GM19239 (cell line): ENCODE measurements at places on chromosomes 2 and 18.
A peak's percentile ranks its signal among the peaks of the same experiment; 100 is the strongest.

- DNase-seq, result no peak
These were observed 1.2 kb downstream of the CNPPD1 start for GRCh38 chr2:219175486-219175885.

- peak; percentile 64 for DNase-seq
These were observed 60.5 kb upstream of the POMC start for GRCh38 chr2:25228848-25229278.

DNA sequence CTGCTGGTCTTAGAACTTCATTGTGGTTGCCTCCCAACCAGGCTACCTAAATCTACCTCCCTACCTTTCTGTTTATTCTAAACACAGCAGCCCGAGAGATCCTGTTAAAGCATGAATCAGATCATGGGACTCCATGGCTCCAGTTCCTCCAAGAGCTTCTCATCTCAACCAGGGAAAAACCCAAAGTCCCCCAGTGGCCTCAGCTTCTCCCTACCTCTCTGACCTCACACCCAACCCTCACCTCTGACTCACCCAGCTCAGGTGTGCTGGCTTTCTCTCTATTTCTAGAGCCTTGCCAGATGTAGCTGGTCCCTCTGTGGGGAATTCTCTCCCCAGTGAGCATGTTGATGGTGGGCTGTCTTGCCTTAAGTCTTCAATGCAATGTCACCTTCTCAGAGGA lies 93.8 kb upstream of the COPS8 start:
- no peak for DNase-seq

- DNase-seq, result no peak
These were observed 12.2 kb downstream of the DHRS9 start for GRCh38 chr2:169081551-169081950.

DNA sequence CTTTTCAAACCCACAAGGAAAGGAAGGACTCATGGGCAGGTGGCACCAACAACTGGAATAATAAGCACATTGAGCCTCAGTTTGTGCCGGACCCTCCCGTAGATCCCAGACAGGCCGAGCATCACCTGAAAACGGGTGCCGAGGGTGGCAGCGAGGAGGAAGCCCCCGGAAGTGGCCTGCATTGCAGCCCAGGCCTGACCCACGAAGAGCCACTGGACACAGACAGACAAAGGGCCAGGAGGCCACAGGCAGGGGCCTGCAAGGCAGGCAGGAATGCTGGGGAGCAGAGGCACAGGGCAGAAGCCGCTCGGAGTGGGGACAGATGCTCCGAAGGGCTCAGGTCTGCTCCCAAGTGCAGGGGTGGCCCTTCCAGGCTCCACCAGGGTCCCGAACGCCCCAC lies 31.7 kb downstream of the MTERF4 start:
- DNase-seq, result no peak

DNA sequence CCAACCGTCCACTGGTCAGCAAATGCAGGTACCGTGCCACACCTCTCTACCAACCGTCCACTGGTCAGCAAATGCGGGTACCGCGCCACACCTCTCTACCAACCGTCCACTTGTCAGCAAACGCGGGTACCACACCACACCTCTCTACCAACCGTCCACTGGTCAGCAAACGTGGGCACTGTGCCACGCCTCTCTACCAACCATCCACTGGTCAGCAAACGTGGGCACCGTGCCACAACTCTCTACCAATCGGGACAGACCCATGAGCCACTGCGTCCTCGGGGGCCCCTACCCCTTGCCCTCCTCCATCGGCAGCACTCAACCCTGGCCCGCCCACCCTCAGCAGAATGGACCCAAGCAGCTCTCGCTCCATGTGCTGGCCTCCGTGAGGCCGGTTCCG lies 226.4 kb upstream of the SALL3 start:
- DNase-seq, result no peak

DNA sequence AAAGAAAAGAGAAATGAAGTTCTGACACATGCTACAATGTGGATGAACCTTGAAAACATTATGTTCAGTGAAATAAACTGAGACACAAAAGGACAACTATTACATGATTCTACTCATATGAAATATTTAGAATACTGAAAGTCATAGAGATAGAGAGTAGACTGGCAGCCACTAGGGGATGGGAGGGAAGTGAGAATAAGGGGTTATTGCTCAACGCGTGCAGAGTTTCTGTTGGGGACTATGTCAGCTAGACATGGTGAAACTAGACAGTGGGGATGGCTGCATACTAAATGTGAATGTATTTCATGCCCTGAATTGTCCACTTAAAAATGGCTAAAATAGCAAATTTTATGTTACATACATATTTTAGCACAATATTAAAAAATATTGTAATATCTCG lies 108.7 kb upstream of the ATL2 start:
- peak; percentile 32 for DNase-seq

DNA sequence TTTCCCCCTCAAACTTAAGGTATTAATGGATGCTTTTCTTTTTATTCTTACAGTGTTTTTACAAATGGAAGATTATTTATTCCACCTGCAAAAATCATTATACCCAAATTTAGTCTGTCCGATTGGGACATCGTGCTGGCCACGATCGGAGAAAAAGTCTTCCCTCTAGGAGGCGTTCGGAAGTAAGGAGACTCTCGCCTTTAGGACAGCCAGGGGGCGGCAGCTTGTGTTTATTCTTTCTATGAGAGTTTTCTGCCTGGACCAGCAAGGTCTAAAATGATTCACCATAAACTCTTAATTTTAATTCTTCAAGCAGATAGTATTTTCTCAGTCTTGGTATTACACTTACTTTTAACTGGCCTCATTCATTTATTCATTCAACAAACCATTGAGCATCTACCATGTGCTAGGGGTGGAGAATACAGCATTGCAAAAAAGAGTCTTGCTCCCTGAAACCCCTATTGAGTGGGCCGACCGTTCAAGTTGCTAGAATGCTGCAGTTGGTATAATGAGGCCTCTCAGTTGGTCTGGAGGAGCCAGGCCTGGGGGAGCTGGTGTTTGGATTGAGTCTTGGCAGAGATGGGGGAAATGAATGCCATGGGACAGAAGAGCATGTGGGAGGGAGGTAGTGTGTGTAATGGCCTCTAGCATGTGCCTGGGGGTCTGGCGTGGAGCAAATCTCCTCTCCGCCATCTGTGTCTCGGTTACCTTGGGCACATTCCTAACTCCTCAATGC lies 38.7 kb downstream of the DCDC2C start:
- no peak for DNase-seq

- DNase-seq, result no peak
These were observed 7.9 kb upstream of the TMX3 start for GRCh38 chr18:68722821-68723220.

GRCh38 chr2:230925879-230926765 lies 1.1 kb upstream of the GPR55 start:
- DNase-seq, result no peak

GRCh38 chr2:1650085-1650872 lies 94.0 kb downstream of the PXDN start:
- no peak for DNase-seq

DNA sequence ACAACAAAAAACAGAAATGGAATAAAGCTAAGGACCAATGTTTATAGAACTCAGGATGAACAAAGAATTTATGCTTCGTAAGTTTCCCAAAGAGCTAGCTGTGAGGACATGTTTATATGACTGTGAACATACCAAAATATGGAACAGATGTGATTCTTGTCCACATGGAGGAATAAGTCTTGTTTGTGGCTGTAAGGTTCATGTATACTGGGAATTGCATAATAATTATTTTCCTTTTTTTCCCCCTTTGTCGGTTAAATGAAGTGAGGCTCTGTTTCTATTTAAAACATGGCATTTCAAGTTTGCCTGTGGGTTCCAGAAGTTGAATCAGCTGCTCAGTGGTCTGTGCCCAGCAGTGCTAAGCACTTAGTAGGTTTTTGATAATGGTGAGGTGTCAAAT lies 108.1 kb downstream of the FHOD3 start:
- no peak for DNase-seq

GRCh38 chr2:86333378-86333777 lies 4.0 kb downstream of the REEP1 start:
- no peak for DNase-seq

DNA sequence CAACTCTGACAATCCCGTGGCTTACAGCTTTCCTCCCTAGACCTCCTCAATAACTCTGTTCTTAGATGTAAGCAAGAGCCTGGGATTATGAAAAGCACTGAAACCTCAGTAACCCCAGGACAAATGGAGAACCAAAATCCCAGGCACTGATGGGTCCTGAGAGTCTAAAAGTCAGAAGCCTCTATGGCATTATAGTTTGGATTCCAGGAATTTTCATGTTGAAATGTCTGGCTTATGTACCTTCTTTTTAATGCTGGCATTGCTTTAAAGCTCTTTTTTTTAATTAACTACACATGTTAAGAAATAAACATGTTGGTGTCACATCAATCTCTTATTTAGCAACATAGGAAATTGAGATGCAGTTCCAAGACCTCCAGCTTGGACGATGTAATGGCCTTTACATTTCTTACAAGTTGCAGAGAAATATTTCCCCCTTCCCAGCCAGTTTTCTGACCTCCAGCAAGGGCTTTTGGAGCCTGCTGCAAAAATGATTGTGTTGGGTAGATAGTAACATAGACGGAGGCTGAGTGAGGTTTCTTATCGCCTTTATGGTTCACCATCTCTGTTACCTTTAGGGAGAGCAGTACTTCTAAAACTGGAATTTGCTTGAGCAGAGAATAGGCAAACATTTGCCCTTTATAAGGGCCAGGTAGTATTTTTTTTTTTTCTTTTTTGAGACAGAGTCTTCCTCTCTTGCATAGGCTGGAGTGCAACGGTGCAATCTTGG lies 84.8 kb upstream of the RASGRP3 start:
- no peak for DNase-seq

- no peak for DNase-seq
These were observed 4.6 kb downstream of the EFHD1 start for GRCh38 chr2:232637866-232638583.

GRCh38 chr18:25819746-25820363 lies 270.6 kb downstream of the SS18 start:
- DNase-seq, result no peak

GRCh38 chr2:170500770-170501169 lies 214.4 kb upstream of the SP5 start:
- DNase-seq, result no peak

- no peak for DNase-seq
These were observed 117.3 kb upstream of the ZFP36L2 start for GRCh38 chr2:43343573-43344304.

- no peak for DNase-seq
These were observed 12.2 kb downstream of the SESTD1 start for GRCh38 chr2:179252423-179252822.

- DNase-seq, result no peak
These were observed 1674.1 kb upstream of the TMEFF2 start for GRCh38 chr2:193868833-193869232.

GRCh38 chr2:44360749-44361329 lies 455 bp downstream of the PREPL start:
- peak; percentile 1 for DNase-seq

DNA sequence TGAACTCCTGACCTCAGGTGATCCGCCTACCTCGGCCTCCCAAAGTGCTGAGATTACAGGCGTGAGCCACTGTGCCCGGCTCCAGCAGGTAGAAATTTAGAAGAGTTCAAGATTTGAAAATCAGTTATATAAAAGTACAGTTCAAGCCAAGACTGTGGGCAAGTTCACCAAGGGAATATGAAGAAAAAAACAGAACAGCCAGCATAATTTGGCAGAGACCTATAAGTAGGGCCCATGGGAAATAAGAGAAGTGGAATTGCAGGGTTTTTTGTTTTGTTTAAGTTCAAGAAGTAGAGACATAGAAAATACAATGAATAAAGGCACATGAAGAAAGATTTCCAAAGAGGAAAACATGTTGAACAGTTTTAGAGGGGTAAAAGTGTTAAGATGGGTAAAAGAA lies 57.9 kb downstream of the BAZ2B start:
- no peak for DNase-seq

DNA sequence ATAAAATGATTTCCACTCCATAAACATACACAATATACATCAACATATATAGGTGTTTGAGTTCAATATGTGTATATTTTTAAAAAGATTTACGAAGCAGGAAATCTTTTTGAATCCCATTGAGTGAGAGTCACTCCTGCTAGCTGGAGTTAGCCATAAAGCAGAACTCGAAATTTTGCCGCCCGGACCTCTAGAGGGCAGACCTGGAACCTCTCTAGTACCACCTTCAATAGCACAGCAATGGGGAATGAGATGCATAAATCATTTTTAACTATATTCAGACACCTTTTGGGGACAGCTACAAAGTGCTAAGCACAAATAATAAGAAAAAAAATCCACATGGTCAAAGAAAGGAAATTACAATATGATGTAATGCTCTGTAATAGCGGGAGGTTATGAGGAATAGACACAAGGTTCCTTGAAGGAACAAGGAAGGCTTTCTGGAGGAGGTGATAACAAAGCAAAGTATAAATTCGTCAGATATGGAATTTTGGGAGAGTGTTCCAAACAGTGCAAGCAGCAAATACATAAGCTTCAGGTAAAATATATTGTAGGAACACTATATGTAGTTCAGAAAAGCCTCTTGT lies 533.4 kb downstream of the ERBB4 start:
- no peak for DNase-seq

- no peak for DNase-seq
These were observed 235.4 kb downstream of the TXNL1 start for GRCh38 chr18:56402872-56403516.

- DNase-seq, result no peak
These were observed 121.3 kb downstream of the NDUFA10 start for GRCh38 chr2:239903803-239904202.

- no peak for DNase-seq
These were observed 226.7 kb downstream of the TPGS2 start for GRCh38 chr18:36602071-36602470.

GRCh38 chr2:72920318-72921087 lies 3.2 kb downstream of the EMX1 start:
- DNase-seq, result no peak

DNA sequence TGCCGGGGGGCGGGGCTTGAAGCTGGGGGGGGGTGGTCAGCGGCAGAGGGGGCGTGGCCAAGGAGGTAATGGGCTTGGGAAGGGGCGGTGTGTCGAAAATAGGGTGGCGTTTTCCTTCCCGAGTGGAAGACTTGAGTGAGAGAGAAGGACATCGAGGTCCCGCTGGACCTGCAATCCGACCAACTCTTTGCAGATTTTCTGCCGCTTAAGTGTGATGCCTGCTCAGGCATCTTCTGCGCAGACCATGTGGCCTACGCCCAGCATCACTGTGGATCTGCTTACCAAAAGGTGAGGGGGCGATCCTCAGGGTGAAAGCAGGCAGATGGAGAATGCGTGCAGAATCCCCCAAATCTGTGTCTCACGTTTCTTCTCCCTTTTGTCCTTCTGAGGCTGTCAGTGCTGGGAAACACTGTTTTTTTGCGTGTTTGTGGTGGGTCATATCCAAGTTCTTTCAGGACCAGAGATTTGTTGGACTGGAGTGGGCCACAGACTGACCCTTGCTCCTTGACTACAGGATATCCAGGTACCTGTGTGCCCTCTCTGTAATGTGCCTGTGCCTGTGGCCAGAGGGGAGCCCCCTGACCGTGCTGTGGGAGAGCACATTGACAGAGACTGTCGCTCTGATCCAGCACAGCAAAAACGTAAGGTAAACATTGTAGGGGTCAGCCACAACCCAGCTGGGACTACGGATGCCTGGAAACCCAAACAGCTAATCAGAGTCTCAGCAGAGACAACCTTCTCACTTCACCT lies 727 bp downstream of the ZFAND2B start:
- no peak for DNase-seq

- DNase-seq, result no peak
These were observed 7.8 kb downstream of the HS1BP3 start for GRCh38 chr2:20643060-20643459.

- DNase-seq, result no peak
These were observed 4.2 kb upstream of the KLHL14 start for GRCh38 chr18:32777049-32777448.

- no peak for DNase-seq
These were observed 53.6 kb upstream of the SLC14A1 start for GRCh38 chr18:45670281-45670962.
